ENCODE measurements at places on chromosomes 6 and 20.

GRCh38 chr20:50320005-50320900 lies 129.6 kb downstream of the CEBPB start:
- DNase-seq: no peak

- no peak for DNase-seq
Measured at GRCh38 chr6:49462599-49462926, 490 bp downstream of the MMUT start.

DNA sequence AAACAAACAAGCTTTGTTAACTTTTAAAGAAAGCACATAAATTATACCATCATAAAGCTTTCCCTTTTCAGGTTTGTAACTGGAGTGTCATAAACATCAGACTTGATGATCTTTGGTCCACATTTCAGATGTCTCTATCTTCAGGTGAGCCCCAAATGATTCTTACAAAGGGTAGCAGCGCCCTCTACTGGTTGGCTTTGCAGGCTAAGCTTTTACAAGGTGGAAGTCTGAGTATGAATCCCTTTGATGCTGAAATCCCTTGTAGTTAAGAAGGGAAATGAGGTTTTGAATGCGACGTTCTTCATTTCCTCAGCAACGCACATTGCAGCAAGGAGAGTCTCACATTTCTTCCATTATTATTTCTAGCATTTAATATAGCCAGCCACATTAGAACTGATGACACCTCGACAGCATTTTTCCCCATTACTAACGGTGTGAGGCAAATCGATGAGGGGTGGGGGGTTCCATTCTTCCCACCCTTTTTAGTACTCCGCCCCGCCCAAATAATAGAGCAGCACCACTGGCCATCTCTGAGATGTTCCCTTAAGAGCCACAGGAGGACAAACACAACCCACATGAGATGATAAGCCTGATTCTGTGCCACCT lies 126.3 kb upstream of the NT5E start:
- DNase-seq: peak; percentile 74

- DNase-seq: no peak
Measured at GRCh38 chr6:75882734-75883133, 133.7 kb downstream of the MYO6 start.

GRCh38 chr20:61686051-61686936 lies 379.4 kb downstream of the TAF4 start:
- no peak for DNase-seq

- no peak for DNase-seq
Measured at GRCh38 chr6:3450888-3451287, 6.0 kb downstream of the SLC22A23 start.

DNA sequence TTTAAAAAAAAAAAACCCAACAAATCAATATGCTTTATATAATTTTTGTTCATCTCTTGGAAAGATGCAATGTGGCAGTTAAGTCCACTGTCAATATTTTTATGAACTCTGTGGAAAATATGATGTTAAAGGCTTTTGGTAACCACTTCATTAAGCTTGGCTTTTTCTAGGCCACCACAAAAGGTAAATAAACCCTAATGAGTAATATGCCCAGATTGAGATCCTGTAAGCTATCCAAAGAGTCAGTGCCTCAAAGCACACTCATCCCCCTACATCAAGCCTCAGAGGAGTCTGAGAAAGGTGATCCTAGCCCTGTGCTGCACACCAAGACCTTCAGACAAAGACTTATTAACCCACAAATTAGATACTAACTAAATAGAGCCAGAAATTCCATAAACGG lies 121.1 kb downstream of the CDC5L start:
- DNase-seq: no peak

DNA sequence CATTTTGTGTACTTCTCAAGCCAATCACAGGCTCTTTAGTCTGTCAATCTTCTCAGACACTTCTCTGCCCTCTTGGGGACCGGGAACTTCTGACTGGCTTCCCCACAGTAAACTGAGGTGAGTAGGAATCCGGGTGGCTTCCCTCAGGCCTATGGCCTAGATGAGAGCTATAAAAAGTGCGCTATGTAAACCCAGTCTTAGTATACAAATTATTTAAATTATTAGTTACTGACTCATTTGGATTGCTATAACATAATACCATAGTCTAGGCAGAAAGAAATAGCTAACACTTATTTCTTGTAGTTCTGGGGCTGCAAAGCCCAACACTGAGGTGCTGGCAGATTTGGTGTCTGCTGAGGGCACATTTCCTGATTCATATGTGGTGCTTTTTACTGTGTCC lies 109.2 kb upstream of the MCHR2 start:
- DNase-seq: no peak

DNA sequence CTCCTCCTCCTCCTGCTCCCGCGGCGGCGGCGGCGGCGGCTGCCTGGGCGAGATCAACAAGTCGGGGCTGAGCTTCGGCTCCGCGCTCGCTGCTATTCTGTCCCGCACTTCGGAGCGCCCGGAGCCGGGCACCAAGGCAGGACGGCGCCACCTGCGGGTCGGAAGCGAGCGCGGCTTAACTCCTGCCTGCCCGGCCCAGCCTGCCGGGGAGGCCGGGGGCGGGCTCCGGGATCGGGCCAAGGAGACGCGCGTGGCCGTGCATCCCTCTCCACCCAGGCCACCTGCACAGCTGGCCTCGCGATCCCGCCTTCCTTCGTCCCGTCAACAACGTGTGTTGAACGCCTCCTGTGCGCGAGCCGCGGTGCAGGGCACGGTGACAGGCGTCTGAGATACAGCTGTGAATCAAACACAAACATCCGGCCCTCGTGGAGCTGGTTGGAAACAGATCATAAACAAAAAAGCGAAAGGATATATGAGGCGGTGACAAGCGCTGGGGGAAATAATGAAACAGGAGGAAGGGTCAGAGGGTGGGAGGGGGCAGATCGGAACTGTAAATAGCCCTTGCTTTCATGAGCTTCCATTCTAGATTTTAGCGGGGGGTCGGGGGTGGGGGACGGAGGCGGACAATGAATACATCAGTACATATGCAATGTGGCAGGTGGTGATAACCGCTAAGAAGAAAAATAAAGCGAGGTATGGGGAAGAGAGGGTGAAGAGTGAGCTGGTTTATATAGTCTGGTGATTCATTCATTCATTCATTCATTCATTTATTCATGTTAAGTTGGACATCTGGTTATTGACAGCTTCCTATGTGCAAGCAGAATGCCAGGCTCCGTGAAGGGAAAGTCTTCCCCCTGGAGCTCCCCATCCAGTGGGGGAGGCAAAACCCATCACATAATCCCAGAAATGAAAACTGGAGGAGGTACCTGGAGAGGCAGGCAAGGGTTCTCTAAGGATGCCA lies 2.0 kb upstream of the KCNB1 start:
- DNase-seq: peak; percentile 59

GRCh38 chr6:167058261-167058660 lies 59.1 kb downstream of the CEP43 start:
- DNase-seq: no peak

DNA sequence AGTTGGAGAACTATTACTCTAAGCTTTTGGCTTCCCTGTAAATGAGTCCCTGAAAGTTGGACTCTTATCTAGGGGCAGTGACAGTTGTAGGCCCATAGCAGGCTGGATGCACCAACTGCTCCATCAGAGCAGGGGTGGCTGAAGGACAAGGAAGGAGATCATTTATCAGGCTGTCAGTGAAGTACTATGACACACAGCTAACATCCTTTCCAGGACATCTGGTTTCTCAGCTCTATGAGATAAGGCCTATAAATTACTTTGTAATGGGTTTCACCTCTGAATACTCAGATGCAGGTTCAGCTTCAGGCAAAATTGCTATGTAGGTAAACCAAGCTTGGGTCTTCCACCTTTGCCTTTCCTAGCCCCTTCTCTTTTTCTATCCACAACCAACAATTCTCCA lies 468.5 kb downstream of the KIF16B start:
- DNase-seq: no peak

GRCh38 chr6:43181621-43181941 lies 415 bp upstream of the CUL9 start:
- peak; percentile 38 for DNase-seq

- no peak for DNase-seq
Measured at GRCh38 chr6:44831002-44831610, 443.6 kb downstream of the CDC5L start.

DNA sequence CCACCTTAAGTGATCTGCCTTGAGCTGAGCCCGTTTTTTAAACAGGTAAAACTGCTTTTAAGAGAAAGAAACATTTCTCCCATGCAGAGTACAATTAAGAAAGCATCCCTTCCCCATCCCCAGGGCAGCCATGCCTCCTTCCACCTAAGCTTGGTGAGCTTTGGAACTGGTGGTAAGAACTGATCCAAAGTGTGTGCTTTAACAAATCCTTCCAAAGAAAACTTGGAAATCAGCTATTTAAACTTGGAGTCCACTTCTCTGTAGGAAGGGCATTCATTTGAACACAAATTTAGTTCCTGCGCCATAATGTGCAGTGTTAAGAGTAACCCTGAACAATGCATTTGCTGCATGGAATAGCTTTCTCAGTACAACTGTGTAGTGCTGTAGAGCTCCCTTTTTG lies 17.0 kb downstream of the GMDS start:
- DNase-seq: no peak

GRCh38 chr20:31979713-31980426 lies 11.9 kb downstream of the XKR7 start:
- no peak for DNase-seq

GRCh38 chr6:165686596-165687365 lies 23.7 kb upstream of the PDE10A start:
- no peak for DNase-seq

DNA sequence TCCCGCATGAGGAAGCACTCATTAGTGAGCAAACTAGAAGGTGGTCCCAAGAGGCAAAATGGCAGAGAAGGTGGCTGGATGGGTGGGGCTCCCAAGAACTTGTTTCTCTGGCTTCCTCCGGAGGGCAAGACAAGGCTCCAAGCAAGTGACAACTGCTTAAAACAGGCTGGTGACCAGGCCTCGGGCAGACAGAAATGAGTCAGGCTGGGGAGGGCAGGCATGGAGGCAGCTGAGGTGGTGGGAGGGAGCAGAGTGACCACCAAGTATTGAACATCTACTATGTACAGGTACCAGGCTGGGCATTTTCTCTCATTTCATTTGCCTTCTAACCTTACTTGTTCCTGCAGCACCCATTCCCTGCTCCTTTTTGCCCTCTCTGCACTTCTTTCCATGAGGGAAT lies 33.4 kb downstream of the TNXB start:
- DNase-seq: no peak

- no peak for DNase-seq
Measured at GRCh38 chr6:51057296-51057695, 238.6 kb downstream of the TFAP2B start.

- no peak for DNase-seq
Measured at GRCh38 chr6:134005800-134006199, 46.6 kb downstream of the SLC2A12 start.

DNA sequence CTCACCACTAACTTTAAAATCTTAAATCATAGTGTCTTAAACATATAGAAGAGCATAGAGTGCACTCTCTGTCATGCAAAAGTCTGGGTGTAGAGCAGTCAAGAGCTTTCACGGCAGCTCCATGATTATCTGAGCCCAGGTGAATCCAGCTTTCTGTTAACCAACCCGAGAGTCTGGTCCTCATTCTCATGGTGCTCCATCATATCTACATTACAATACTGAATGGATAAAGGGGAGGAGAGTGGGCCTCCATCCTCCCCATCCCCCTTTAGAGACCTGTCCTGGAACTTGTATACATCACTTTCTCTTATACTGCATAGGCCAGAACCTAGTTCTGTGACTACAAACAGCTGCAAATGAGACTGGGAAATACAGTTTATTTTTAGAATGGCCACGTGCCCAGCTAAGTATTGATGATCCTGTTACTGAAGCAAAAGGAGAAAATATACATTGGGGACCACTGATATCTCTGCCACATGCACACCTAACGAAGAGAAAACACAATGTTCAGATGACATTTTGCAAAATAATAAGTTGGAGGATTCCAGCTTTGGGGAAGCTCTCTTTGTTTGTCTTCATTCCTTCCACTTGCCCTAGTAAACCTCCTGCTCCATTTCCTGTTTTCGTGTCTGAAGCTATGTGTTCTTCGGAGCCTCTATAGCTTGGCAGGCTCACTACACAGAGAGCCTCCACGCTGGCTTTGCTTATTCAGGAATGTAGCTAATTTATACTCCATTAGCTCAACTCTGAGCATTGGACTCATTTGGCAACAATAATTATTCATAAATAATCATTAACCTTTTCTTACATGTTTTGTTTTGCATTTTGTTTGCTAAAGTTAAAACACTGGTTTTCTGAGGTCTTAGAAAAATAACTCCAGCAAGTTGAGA lies 110.1 kb downstream of the IYD start:
- DNase-seq: no peak

DNA sequence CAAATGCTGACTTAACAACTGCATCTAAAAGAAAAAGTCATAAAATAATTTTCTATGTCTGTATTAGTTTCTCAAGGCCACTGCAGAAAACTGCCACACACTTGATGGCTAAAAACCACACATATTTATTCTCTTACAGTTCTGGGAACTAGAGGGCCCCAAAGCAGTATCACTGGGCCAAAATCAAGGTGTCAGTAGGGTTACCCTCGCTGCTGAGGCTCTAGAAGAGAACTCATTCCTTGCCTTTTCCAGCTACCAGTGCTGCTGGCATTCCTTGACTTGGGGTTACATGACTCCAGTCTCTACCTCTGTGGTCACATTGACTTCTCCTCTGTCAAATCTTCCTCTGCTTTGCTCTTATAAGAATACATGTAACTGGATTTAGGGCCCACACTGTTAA lies 124.6 kb upstream of the THEMIS start:
- DNase-seq: no peak

DNA sequence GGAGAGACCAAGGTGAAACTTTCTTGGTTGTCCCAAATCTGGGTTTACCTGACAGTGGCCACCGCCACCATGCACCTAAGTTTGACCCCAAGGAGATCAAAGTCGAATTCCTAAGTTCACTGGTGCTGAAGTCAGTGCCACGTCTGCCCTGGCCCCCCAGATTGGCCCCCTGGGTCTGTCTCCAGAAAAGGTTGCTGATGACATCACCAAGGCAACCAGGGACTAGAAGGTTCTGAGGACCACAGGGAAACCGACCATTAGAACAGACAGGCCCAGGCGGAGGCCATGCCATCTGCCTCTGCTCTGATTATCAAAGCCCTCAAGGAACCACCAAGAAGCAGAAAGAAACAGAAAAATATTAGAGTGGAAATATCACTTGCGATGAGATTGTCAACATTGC lies 91.2 kb downstream of the DLL1 start:
- DNase-seq: no peak

GRCh38 chr20:54118220-54119001 lies 48.0 kb upstream of the BCAS1 start:
- DNase-seq: no peak

GRCh38 chr6:25472306-25472705 lies 179.7 kb upstream of the SCGN start:
- no peak for DNase-seq

- DNase-seq: no peak
Measured at GRCh38 chr6:154742891-154743290, 9.7 kb downstream of the SCAF8 start.

All from NCI-H2029 treated with DMSO at 0.1 percent for 48 hours (cell line).